ENCODE measurements at places on chromosomes 7 and 10. TPM values are rescaled to one million over a fixed set of nuclear protein-coding genes. Genes with fewer than 3 reads are reported as not detected.

The GJD4 gene
- total RNA-seq, result not detected

The CTNNA3 gene
- total RNA-seq, result 0.39 TPM

The ELOVL3 gene
- 0.50 TPM for total RNA-seq

The PTPRZ1 gene
- total RNA-seq, result not detected

The VWC2 gene
- not detected for total RNA-seq

The CALML5 gene
- not detected for total RNA-seq

The TMEM254 gene
- 4.8 TPM for total RNA-seq

The PRPS1L1 gene
- total RNA-seq, result not detected

The FAM131B gene
- 2.1 TPM for total RNA-seq

The VAX1 gene
- not detected for total RNA-seq

The PODXL gene
- total RNA-seq, result 1.3 TPM

The DEPP1 gene
- total RNA-seq, result 1.7 TPM

The HKDC1 gene
- total RNA-seq, result 0.41 TPM

The GPR15LG gene
- not detected for total RNA-seq

The OR2A5 gene
- total RNA-seq, result not detected

The GHRHR gene
- total RNA-seq, result not detected

The CALHM2 gene
- 13.5 TPM for total RNA-seq

The ZNF735 gene
- not detected for total RNA-seq

The CLEC5A gene
- not detected for total RNA-seq

The SLC39A12 gene
- total RNA-seq, result not detected

The FANK1 gene
- 1.7 TPM for total RNA-seq

The CYP3A7 gene
- total RNA-seq, result not detected

The TMEM229A gene
- not detected for total RNA-seq

The LRRD1 gene
- not detected for total RNA-seq

The PDE6C gene
- total RNA-seq, result not detected

The SMC3 gene
- total RNA-seq, result 70.7 TPM

The MRM2 gene
- total RNA-seq, result 24.4 TPM

The IFIT2 gene
- 28.0 TPM for total RNA-seq

The ICA1 gene
- 0.46 TPM for total RNA-seq

The NEUROG3 gene
- total RNA-seq, result not detected

The CRPPA gene
- total RNA-seq, result 1.0 TPM

The IRF5 gene
- 6.1 TPM for total RNA-seq

The WDR86 gene
- not detected for total RNA-seq

The DDC gene
- total RNA-seq, result 0.43 TPM

The ATP6V0A4 gene
- total RNA-seq, result 0.33 TPM

The SIRT1 gene
- total RNA-seq, result 15.4 TPM

The OR6B1 gene
- total RNA-seq, result not detected

The C10orf90 gene
- not detected for total RNA-seq

The MACC1 gene
- total RNA-seq, result not detected

The TFR2 gene
- 19.1 TPM for total RNA-seq

The HELLS gene
- total RNA-seq, result 144 TPM

The ABCC2 gene
- 1.2 TPM for total RNA-seq

The LRMDA gene
- total RNA-seq, result not detected

The AKR1B1 gene
- total RNA-seq, result 104 TPM

The PRLHR gene
- total RNA-seq, result not detected

The SORBS1 gene
- total RNA-seq, result 1.2 TPM

The WIPF3 gene
- total RNA-seq, result not detected

The STAG3 gene
- 54.2 TPM for total RNA-seq

The MSS51 gene
- total RNA-seq, result 2.3 TPM
